ENCODE measurements at places on chromosomes 4 and X.
A peak's percentile ranks its signal among the peaks of the same experiment; 100 is the strongest.

DNA sequence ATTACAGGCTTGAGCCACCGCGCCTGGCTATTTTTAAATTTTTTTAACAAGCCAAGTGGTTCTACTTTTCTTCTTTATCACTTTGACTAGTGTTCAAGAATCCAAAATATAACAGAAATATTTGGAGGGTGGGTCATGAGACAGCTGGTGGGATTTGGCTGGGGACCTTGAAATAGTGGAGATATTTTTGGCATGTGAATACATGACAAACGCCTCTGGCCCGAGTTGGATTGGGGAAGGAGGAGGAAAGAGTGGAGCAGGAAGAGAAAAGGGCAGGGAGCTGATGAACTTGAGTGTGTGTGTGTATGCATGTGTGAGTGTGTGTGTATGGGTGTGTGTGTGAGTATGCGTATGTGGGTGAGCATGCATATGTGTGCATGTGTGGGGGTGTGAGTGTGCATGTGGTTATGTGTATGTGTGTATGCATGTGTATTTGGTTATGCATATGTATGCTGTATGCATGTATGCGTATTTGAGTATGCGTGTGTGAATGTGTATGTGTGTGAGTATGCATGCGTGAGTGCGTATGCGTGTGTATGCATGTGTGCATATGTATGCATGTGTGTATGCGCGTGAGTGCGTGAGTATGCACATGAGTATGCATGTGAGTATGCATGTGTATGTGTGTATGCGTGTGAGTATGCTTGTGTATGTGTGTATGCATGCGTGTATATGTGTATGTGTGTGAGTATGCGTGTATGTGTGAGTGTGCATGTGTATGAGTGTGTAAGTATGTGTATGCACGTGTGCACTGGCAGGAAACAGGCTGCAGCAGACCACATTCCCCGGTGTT lies 49.6 kb downstream of the JADE1 start:
- DNase-seq: no peak
- H3K36me3 ChIP-seq: peaks cover 52% of the 10 kb centered on the region
- no peaks in the 10 kb centered on the region for H3K27me3 ChIP-seq
- H3K27ac ChIP-seq: peak overlapping the region; percentile 56
- H3K4me3 ChIP-seq: no peak overlapping the region

DNA sequence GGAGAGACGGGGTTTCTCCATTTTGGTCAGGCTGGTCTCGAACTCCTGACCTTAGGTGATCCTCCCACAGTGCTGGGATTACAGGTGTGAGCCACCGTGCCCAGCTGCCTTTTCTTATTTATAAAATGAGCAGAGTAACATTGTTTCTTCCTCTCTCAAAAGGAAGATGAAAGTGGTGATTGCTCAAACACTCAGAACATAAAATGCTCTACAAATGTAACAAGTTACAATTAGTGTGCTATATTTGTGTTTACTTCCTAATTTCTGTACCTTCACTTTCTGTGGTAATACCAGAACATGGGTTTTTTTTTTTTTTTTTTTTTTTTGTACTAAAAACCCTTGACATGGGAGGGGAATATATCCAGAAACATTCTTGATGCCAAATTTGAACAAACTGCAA lies 197.9 kb downstream of the MGST2 start:
- H3K4me3 ChIP-seq: no peak overlapping the region
- no peak for DNase-seq
- H3K4me1 ChIP-seq: no peaks in the 10 kb centered on the region
- H3K27ac ChIP-seq: no peak overlapping the region

- H3K4me3 ChIP-seq: no peak overlapping the region
- H3K27me3 ChIP-seq: no peaks in the 10 kb centered on the region
- H3K27ac ChIP-seq: no peak overlapping the region
- DNase-seq: no peak
- H3K4me1 ChIP-seq: peaks cover 2% of the 10 kb centered on the region
Measured at GRCh38 chrX:150036641-150037040, 98.3 kb upstream of the EOLA2 start.

DNA sequence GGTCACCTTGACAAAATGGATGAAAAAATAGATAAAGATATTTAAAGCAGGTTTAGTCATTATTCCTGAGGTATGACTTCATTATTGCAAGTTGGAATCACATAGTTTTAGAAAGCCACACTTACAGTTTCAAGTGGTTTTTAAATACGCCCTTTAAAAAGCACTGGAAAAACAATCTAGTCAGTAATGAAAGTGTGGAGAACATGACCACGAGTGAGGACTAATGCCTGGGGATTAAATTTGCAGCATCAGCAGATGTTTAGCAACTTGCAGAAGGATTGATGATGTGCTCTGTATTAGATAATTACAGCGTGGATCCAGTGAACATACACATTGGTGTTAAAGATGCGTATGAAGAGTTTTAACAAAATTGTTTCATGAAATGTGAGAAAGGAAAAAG lies 5.9 kb downstream of the SPARCL1 start:
- DNase-seq: no peak
- H3K27ac ChIP-seq: peak overlapping the region; percentile 95
- H3K36me3 ChIP-seq: peaks cover 8% of the 10 kb centered on the region
- H3K4me3 ChIP-seq: peak overlapping the region; percentile 2
- no peaks in the 10 kb centered on the region for H3K27me3 ChIP-seq

DNA sequence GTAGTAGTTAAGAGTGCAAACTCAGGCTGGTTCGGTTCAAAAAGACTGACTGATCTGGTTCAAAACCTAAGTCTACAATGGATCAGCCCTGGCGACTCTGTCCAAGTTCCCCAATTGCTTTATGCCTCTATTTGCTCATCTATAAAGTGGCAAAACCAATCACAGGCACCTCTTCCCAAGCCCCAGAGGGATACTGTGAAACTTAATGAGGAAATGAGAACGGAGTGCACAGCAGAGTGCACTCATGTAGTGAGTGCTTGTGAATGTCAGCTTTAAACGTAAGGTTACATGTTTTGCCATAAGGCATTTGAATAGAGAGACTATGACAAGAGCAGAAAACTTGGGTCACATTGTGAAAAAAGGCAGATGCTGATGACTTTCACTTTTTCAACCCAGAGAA lies 199.7 kb upstream of the KLF3 start:
- H3K27ac ChIP-seq: no peak overlapping the region
- no peaks in the 10 kb centered on the region for H3K36me3 ChIP-seq
- no peaks in the 10 kb centered on the region for H3K4me1 ChIP-seq
- no peak overlapping the region for H3K4me3 ChIP-seq
- no peak for DNase-seq
